MCF 10A (cell line): ENCODE measurements at places on chromosomes 16 and 17. TPM values are rescaled to one million over a fixed set of nuclear protein-coding genes. Genes with fewer than 3 reads are reported as not detected.

MYO15B gene
- 10.9 and 16.9 TPM in 2 replicates for total RNA-seq

SBK1 gene
- 0.14 and 0.25 TPM in 2 replicates for total RNA-seq

GRCh38 chr16:49620158-49620868, 235.6 kb downstream of the ZNF423 start:
- no peak overlapping the region for H3K4me3 ChIP-seq
- H3K27me3 ChIP-seq, result peaks cover 10% of the 10 kb centered on the region
- no peak overlapping the region for H3K27ac ChIP-seq

DNA sequence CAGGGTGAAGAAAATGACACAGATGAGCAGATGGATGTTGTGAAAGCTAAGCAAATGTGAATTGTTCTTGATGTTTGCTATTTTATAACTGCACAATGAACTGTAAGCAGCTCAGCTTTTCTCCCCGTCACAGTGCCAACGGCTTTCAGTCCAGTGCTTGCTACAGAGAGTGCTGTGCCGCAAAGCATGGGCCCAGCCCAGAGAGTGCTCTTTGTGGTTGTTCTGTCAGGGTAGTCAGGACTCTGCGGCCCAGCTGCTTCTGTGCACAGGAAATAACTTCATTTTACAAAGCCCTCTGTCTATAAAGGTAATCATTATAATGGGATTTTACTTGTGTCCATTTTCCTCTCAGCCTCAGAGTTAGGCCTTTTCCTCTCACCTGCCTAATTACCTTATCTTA, 39.1 kb downstream of the CDRT15 start:
- H3K27ac ChIP-seq, result no peak overlapping the region
- H3K36me3 ChIP-seq, result peaks cover 19% of the 10 kb centered on the region
- no peaks in the 10 kb centered on the region for H3K27me3 ChIP-seq
- no peak for DNase-seq

TBC1D3K gene
- not detected in 2 replicates for total RNA-seq

MYOCD gene
- total RNA-seq, result not detected in 2 replicates

GRCh38 chr17:77729587-77729986, 228.9 kb upstream of the TNRC6C start:
- no peak overlapping the region for H3K4me3 ChIP-seq
- no peak overlapping the region for H3K27ac ChIP-seq
- H3K4me1 ChIP-seq, result no peaks in the 10 kb centered on the region

DNA sequence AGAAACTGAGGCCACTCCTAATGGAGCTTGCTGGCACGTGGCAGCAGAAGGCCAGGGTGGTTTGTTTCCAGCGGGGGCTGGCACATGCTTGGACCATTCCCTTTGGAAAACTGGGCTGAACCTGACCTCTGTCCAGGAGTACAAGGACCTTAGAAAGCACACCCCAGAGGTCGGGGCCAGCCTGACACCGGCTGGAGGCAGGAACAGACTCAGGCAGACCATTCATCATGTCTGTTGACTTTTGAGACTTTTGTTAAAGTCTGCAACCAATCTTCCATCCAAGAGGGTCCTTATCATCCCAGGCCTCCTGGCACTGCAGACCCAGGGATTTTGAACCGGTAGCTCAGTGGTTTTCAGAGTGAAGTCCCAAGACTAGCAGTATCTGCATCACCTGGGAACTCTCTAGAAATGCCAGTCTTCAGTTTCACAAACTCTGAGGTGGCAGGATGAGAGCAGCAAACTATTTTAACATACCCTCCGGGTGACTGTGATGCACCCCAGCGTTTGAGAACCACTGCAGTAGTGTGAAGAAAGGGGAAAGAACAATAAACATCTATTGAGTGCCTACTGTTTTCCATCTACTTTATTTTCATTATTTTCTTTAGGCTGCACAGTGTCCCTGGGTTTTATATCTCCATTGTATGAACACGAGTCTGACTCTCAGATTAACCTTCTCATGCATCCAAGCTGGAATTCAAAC, 145.3 kb upstream of the PLCG2 start:
- DNase-seq, result no peak
- no peaks in the 10 kb centered on the region for H3K27me3 ChIP-seq
- peaks cover 7% of the 10 kb centered on the region for H3K4me1 ChIP-seq
- H3K4me3 ChIP-seq, result no peak overlapping the region
- peaks cover 14% of the 10 kb centered on the region for H3K36me3 ChIP-seq

- DNase-seq, result no peak
- H3K27ac ChIP-seq, result no peak overlapping the region
- no peaks in the 10 kb centered on the region for H3K36me3 ChIP-seq
- H3K4me1 ChIP-seq, result peaks cover 21% of the 10 kb centered on the region
- H3K4me3 ChIP-seq, result no peak overlapping the region
- no peaks in the 10 kb centered on the region for H3K27me3 ChIP-seq
Observed at GRCh38 chr16:51876934-51877333, 670.0 kb downstream of the TOX3 start.

DNA sequence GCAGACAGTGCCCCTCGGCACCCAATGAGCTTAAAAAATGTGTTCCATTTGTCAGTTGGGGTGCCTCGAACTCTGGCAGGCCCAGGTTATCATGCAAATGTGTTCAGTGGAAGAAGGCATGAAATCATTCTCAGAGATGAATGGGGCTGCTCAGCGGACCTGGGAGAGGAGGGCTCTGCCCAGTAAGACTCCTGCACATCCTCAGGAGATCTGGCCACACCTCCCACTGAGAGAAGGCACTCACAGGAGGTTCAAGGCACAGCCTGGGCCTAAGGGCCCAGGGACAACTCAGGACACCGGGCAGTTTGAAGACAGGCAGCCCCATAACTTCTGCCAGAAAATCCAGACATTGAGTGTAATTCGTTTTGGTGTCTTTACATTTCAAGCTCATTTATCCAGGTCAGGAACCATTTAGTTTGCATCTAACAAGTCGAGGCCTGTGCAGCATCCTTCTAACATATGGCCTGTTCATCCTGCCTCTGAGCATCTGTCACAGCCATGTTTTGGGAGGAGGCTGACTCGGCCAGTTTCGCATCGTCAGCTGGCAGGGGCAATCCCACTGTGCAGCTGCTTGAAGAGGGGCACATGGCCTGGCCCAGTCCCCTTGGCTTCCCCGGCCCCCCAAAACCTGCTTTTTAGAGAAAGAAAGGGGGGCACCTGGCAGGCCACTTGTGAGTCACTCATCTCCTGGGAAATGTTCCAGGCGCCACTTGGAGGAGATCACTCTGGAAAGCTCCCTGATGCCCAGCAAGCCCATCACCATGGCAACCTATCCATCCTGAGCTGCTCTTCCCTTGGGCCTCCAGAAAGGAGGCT, 31.2 kb upstream of the BCAR1 start:
- no peaks in the 10 kb centered on the region for H3K27me3 ChIP-seq
- peaks cover 22% of the 10 kb centered on the region for H3K36me3 ChIP-seq
- H3K4me1 ChIP-seq, result peaks cover 8% of the 10 kb centered on the region
- no peak overlapping the region for H3K4me3 ChIP-seq
- no peak overlapping the region for H3K27ac ChIP-seq

DNA sequence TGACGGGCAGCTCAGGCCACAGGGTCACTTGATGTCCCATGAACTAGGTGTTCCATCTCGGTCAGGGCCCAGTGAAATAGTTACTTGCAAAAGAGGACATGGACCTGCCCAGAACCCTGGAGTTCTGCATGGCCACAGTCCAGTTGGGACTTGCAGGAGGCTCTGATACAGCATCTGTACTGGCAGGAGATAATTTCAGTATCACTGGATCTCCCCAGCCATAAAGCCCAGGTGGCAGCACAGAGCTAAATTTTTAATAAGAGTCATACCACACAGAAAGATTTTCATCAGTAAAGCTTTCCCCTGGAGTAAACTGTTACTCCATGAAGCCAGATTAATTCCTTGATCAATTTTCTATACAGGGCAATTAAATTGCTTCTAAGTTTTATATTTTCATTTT, 18.0 kb upstream of the SLC16A5 start:
- H3K36me3 ChIP-seq, result peaks cover 4% of the 10 kb centered on the region
- peaks cover 5% of the 10 kb centered on the region for H3K4me1 ChIP-seq
- no peaks in the 10 kb centered on the region for H3K27me3 ChIP-seq
- no peak overlapping the region for H3K27ac ChIP-seq
- DNase-seq, result peak; percentile 61

GRCh38 chr17:8079291-8080207, 8.0 kb downstream of the ALOX12B start:
- peaks cover 11% of the 10 kb centered on the region for H3K27me3 ChIP-seq
- H3K27ac ChIP-seq, result no peak overlapping the region
- H3K4me3 ChIP-seq, result peak overlapping the region; percentile 61
- no peaks in the 10 kb centered on the region for H3K36me3 ChIP-seq
- H3K4me1 ChIP-seq, result peaks cover 6% of the 10 kb centered on the region
- peak; percentile 60 for DNase-seq

DNA sequence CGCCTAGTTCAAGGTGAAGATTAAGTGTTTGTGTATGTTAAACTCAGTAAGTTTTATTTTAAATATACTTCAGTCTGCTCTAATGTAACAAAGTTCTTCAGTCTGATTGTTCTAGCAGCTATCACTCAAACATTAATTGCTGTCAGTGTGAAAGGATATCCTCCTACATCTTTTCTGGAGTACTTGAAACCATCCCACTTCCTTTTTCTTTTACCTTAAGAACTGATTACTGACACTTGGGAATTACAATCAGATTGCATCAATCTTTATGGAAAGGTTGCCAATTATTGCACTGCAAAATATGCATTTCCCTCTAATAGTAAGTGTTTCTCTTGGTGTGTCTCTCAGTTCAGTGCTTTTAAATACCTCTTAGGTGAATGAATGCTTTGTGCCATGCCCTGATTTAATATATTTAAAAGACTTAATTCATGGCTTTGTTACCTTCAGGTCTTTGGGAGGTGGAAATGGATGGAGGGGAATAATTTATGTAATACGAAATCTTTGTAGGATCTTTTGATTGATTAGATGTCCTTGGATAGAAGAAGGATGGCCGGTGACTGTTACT, 16.6 kb downstream of the MRTFB start:
- H3K27ac ChIP-seq, result peak overlapping the region; percentile 47
- no peaks in the 10 kb centered on the region for H3K27me3 ChIP-seq
- H3K4me3 ChIP-seq, result peak overlapping the region; percentile 46

NR1D1 gene
- total RNA-seq, result 7.5 and 8.8 TPM in 2 replicates

DNA sequence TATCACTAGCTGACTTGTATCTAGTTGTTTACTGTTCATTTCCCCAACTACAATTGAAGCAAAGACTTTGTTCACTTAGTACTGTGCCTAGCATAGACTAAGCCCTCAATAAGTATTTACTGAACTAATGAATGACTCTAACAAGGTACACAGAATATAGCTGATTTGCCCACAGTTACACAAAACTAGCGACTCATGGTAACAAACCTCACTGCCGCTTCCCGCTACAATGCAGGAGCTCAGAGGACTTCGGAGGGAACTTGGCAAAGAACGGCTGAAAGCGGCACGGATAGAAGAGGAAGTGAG, 524 bp downstream of the EFTUD2 start:
- H3K27ac ChIP-seq, result peak overlapping the region; percentile 99
- peaks cover 25% of the 10 kb centered on the region for H3K36me3 ChIP-seq
- DNase-seq, result peak; percentile 34

DNA sequence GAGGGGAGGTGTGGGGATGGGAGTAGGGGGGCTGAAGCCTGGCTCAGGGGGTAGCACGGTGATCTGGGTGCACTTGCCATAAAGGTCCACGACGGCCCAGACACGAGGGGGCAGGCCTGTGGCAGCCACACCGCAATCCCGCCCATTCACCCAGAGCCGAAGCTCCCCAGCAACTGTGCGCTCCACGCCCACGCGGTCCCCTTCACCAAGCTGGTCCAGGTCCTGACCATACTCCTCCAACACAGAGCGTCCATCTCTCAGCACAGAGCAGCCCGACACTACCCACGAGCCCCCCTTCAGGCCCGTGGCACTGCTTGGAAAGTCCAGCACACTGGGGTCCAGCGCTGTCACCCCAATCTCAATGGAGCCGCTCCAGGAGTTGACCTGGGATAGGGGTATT, 1.6 kb downstream of the NEURL4 start:
- peaks cover 39% of the 10 kb centered on the region for H3K36me3 ChIP-seq
- DNase-seq, result no peak
- peak overlapping the region; percentile 96 for H3K27ac ChIP-seq
- H3K4me1 ChIP-seq, result peaks cover 15% of the 10 kb centered on the region

MPV17L gene
- not detected in 2 replicates for total RNA-seq

CES4A gene
- 5.1 and 6.6 TPM in 2 replicates for total RNA-seq

KCNJ16 gene
- total RNA-seq, result 0.42 TPM in 1 of 2 replicates, not detected in the other

GRCh38 chr16:86963600-86964575, 353.3 kb downstream of the C16orf95 start:
- DNase-seq, result no peak
- no peak overlapping the region for H3K27ac ChIP-seq
- H3K4me3 ChIP-seq, result no peak overlapping the region

SLC12A4 gene
- 107 TPM in 2 replicates for total RNA-seq

- peaks cover 13% of the 10 kb centered on the region for H3K4me1 ChIP-seq
- H3K27ac ChIP-seq, result no peak overlapping the region
- no peaks in the 10 kb centered on the region for H3K36me3 ChIP-seq
- no peaks in the 10 kb centered on the region for H3K27me3 ChIP-seq
- DNase-seq, result no peak
Observed at GRCh38 chr16:3645108-3645503, 9.4 kb upstream of the DNASE1 start.

SHISA6 gene
- total RNA-seq, result not detected in 2 replicates

NDRG4 gene
- not detected in 2 replicates for total RNA-seq

DNA sequence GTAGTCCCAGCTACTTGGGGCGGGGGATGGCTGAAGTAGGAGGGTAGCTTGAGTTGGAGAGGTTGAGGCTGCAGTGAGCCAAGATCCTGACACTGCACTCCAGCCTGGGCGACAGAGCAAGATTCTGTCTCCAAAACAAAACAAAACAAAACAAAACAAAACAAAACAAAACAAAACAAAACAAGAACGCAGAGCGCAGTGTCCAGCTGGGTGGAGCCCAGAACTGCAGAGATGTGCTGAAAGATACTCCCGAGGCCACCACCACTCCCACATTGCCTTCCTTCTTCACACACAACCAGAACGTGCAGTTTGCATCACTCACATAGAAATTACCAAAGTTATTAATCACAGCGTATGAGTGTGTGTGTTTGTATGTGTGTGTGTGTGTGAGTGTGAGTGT, 222.9 kb upstream of the ASIC2 start:
- H3K4me1 ChIP-seq, result no peaks in the 10 kb centered on the region
- no peaks in the 10 kb centered on the region for H3K36me3 ChIP-seq
- H3K27ac ChIP-seq, result no peak overlapping the region
- H3K4me3 ChIP-seq, result no peak overlapping the region

GRCh38 chr17:76500747-76501017, 541 bp downstream of the RHBDF2 start:
- DNase-seq, result peak; percentile 28
- peak overlapping the region; percentile 80 for H3K4me3 ChIP-seq
- peaks cover 5% of the 10 kb centered on the region for H3K36me3 ChIP-seq
- peak overlapping the region; percentile 90 for H3K27ac ChIP-seq

- no peak overlapping the region for H3K4me3 ChIP-seq
- peaks cover 20% of the 10 kb centered on the region for H3K36me3 ChIP-seq
- H3K27me3 ChIP-seq, result no peaks in the 10 kb centered on the region
- no peak overlapping the region for H3K27ac ChIP-seq
- no peak for DNase-seq
- peaks cover 39% of the 10 kb centered on the region for H3K4me1 ChIP-seq
Observed at GRCh38 chr17:64252831-64253230, 10.2 kb downstream of the TEX2 start.

GRCh38 chr17:54789101-54789880, 111.4 kb upstream of the TOM1L1 start:
- no peak overlapping the region for H3K27ac ChIP-seq
- H3K27me3 ChIP-seq, result no peaks in the 10 kb centered on the region
- no peaks in the 10 kb centered on the region for H3K36me3 ChIP-seq

- H3K4me3 ChIP-seq, result no peak overlapping the region
- H3K4me1 ChIP-seq, result peaks cover 9% of the 10 kb centered on the region
- peak overlapping the region; percentile 50 for H3K27ac ChIP-seq
- DNase-seq, result no peak
Observed at GRCh38 chr17:34314279-34314678, 5.0 kb upstream of the CCL8 start.
